ENCODE measurements at places on chromosomes 12 and 14.

DNA sequence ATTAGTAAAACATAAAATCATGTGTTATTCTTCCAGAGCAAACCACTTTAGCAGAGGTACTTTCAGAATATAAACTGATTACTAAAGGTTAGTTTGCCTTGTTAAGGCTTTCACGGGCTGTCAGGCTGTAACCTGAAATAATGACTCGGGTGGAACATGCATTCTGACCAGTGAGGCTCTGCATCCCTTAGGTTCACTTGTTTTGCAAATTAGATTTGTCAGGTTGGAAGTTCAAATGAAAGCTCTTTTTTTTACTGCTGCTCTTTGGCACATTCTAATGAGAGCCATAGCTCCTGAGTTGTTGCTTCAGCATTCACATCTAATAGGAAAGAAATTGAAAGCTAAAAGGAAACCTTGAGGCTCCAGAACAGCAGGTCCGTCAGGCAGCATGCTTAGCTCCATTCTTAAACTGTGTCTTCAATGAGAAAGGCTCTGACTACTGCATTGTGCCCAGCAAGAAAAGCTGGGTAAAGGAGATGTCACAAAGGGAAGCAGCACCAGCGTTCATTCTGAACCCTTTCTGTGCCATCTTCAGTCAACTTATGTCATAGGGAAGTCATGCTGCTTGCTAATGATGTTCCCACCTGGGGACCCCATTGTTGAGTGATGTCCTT lies 445.5 kb upstream of the FBXO33 start:
- H3K4me3 ChIP-seq: no peak overlapping the region
- no peaks in the 10 kb centered on the region for H3K27me3 ChIP-seq
- no peak for DNase-seq
- no peak overlapping the region for H3K27ac ChIP-seq
- H3K36me3 ChIP-seq: no peaks in the 10 kb centered on the region
- H3K4me1 ChIP-seq: no peaks in the 10 kb centered on the region

GRCh38 chr14:63996625-63997220 lies 143.9 kb downstream of the SYNE2 start:
- H3K36me3 ChIP-seq: no peaks in the 10 kb centered on the region
- H3K4me3 ChIP-seq: no peak overlapping the region
- no peak for DNase-seq
- no peak overlapping the region for H3K27ac ChIP-seq
- H3K27me3 ChIP-seq: no peaks in the 10 kb centered on the region
- H3K4me1 ChIP-seq: peaks cover 12% of the 10 kb centered on the region

- H3K27me3 ChIP-seq: peaks cover 22% of the 10 kb centered on the region
- DNase-seq: no peak
- no peaks in the 10 kb centered on the region for H3K4me1 ChIP-seq
- H3K27ac ChIP-seq: no peak overlapping the region
These were observed 232.4 kb downstream of the RGS6 start for GRCh38 chr14:72164420-72165228.

- no peaks in the 10 kb centered on the region for H3K27me3 ChIP-seq
- peak; percentile 47 for DNase-seq
- H3K4me1 ChIP-seq: peaks cover 56% of the 10 kb centered on the region
- peak overlapping the region; percentile 50 for H3K27ac ChIP-seq
- H3K36me3 ChIP-seq: no peaks in the 10 kb centered on the region
These were observed 845 bp upstream of the RARG start for GRCh38 chr12:53232646-53233461.

DNA sequence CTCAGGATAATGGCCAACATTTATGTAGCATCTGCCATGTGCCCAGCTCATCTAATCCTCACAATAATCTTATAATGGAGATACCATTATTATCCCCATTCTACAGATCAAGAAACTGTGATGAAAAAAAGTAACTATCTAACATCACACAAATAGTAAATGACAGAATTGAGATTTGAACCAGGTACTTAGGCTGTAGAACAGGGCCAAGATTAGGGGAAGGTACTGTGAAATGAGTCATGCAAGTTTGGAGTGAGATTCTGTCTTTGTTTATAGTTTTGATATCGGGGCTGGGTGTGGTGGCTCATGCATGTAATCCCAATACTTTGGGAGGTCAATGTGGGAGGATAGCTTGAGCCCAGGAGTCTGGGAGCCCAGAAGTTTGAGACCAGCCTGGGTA lies 1.3 kb upstream of the GNPTAB start:
- H3K27me3 ChIP-seq: no peaks in the 10 kb centered on the region
- peaks cover 40% of the 10 kb centered on the region for H3K4me1 ChIP-seq
- no peak overlapping the region for H3K27ac ChIP-seq
- DNase-seq: no peak

DNA sequence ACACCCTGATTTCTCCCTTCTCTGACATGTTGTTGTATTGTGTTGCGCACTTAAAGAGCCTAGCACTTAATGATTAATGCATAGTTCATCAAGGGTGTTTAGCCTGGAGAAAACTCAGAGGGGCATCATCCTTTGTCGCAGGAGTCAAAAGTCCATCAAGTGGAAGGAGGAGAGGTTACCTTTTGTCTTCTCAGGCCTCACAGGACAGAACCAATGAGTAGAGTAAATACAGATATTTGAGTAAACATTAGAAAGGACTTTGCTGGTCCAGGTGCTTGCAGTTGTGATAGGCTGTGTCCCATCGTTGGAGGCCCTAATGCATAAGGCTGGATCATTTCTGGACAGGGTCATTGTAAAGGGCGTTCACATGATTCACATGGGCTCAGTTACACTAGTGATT lies 430.9 kb downstream of the PCNX1 start:
- peaks cover 16% of the 10 kb centered on the region for H3K36me3 ChIP-seq
- H3K27ac ChIP-seq: no peak overlapping the region
- DNase-seq: no peak
- H3K4me3 ChIP-seq: no peak overlapping the region
- H3K4me1 ChIP-seq: peaks cover 21% of the 10 kb centered on the region
- H3K27me3 ChIP-seq: no peaks in the 10 kb centered on the region

GRCh38 chr12:116565963-116566362 lies 6.8 kb downstream of the MAP1LC3B2 start:
- H3K4me3 ChIP-seq: no peak overlapping the region
- no peak overlapping the region for H3K27ac ChIP-seq
- no peaks in the 10 kb centered on the region for H3K27me3 ChIP-seq
- H3K36me3 ChIP-seq: peaks cover 19% of the 10 kb centered on the region

GRCh38 chr12:11136075-11136474 lies 1.6 kb upstream of the TAS2R30 start:
- H3K4me3 ChIP-seq: no peak overlapping the region
- DNase-seq: no peak
- H3K36me3 ChIP-seq: peaks cover 4% of the 10 kb centered on the region
- H3K27me3 ChIP-seq: no peaks in the 10 kb centered on the region

DNA sequence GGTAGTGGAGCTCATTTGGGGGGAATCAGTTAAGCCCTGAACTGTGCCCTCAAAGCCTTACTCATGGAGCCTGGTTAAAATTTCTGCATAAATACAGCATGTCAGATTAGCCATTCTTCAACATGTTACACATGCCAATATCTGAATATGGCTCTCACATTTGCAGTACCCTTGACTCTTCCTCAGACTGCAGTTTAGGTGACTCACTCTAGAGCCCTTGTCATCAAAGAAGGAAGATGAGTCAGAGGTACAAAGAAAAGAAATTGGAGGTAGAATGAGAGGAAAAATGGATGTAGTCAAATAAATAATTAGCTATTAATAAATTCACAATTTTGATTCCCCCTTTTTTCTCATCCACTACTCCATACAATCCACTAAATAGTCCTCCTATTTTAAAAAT lies 23.6 kb upstream of the OR4K2 start:
- no peak for DNase-seq
- H3K27ac ChIP-seq: no peak overlapping the region
- H3K4me1 ChIP-seq: no peaks in the 10 kb centered on the region
- H3K36me3 ChIP-seq: no peaks in the 10 kb centered on the region
- no peaks in the 10 kb centered on the region for H3K27me3 ChIP-seq

DNA sequence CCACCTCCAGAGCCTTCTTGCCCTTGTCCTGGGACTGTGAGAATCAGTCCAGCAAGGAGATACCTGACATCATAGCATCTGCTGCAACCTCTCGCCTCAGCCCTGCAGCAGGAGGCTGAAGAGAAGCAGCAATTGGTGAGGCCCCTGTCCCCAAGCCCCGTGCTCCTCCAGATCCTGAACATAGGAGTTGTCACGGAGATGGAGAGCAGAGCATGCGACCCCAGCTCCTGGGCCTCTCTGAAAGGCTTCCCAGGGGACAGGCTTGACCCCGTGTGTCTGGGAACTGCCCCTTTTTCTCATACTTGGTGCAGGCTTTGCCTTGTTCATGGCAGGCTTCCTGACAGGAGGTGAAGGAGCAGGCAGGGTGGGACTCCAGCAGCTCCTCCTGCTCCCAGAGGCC lies 127.7 kb upstream of the PZP start:
- H3K4me1 ChIP-seq: peaks cover 7% of the 10 kb centered on the region
- H3K27ac ChIP-seq: no peak overlapping the region
- no peaks in the 10 kb centered on the region for H3K27me3 ChIP-seq
- H3K36me3 ChIP-seq: no peaks in the 10 kb centered on the region
- no peak overlapping the region for H3K4me3 ChIP-seq

- DNase-seq: no peak
- H3K27me3 ChIP-seq: no peaks in the 10 kb centered on the region
- H3K36me3 ChIP-seq: no peaks in the 10 kb centered on the region
- H3K27ac ChIP-seq: no peak overlapping the region
These were observed 57.3 kb downstream of the PLEKHG3 start for GRCh38 chr14:64761441-64762043.

- H3K27me3 ChIP-seq: no peaks in the 10 kb centered on the region
- no peak overlapping the region for H3K4me3 ChIP-seq
- H3K27ac ChIP-seq: no peak overlapping the region
- no peak for DNase-seq
- peaks cover 16% of the 10 kb centered on the region for H3K4me1 ChIP-seq
These were observed 52.4 kb downstream of the CCDC91 start for GRCh38 chr12:28242496-28243309.

DNA sequence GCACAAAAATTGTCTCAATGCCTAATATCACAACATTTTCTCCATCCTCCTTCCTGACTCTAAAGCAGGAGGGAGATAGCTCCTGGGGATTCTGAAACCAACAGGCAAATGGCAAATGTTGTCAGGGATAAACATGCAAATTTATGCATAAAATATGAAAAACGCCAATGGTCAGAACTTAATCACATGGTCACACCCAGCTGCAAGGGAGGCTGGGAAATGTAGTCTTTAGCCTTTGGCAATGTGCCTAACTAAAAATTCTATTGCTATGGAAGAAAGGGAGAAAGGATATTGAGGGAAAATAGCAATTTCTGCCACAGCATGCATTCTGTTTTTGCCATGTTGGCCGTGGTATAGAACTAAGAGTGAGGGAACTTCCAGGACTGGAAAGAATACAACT lies 11.7 kb upstream of the OASL start:
- H3K4me1 ChIP-seq: peaks cover 4% of the 10 kb centered on the region
- H3K4me3 ChIP-seq: no peak overlapping the region
- no peaks in the 10 kb centered on the region for H3K36me3 ChIP-seq

GRCh38 chr12:41485203-41485602 lies 297.1 kb downstream of the PDZRN4 start:
- no peak overlapping the region for H3K4me3 ChIP-seq
- no peak overlapping the region for H3K27ac ChIP-seq
- peaks cover 7% of the 10 kb centered on the region for H3K27me3 ChIP-seq
- H3K36me3 ChIP-seq: no peaks in the 10 kb centered on the region
- H3K4me1 ChIP-seq: no peaks in the 10 kb centered on the region
- DNase-seq: no peak

- no peak overlapping the region for H3K4me3 ChIP-seq
- no peak for DNase-seq
- H3K4me1 ChIP-seq: no peaks in the 10 kb centered on the region
These were observed 512.1 kb downstream of the AACS start for GRCh38 chr12:125577334-125577733.

DNA sequence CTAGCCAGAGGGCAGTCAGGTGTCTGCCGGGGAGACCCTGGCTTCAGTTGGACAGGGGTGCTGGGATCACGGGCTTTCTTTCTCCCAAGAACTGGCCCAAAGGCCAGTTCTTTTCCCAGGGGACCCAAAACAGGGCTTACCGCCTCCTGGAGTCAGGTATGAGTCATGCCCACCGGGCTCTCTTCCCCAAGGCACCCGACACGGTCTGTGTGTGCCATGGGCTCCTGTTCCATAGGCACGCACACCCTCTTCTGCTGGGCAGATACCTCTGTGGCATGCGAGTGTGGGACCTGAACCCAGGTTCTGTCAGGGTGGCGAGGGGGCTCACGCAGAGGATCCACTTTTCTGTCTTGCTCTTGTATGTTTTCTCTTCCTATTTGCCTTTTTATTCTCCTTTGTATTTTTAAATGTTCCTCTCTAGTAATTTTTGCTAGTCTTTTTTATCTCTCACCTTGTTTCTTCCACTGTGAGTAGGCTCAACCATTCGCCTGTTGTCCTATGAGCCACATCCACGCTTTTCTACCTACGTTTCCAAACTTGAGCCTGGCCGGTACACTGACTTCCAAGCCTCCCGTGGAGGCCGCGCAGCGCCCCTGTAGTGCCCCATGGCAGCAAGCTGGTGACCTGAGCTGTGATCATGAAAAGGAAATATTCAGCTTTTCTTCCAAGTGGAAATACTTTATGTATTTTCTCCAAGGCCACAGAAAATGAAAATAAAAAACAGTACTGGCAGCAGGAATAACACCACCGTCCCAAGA lies 362.2 kb downstream of the CACNA1C start:
- no peak overlapping the region for H3K27ac ChIP-seq
- H3K4me1 ChIP-seq: no peaks in the 10 kb centered on the region
- no peaks in the 10 kb centered on the region for H3K36me3 ChIP-seq
- no peaks in the 10 kb centered on the region for H3K27me3 ChIP-seq
- DNase-seq: no peak

GRCh38 chr12:27252934-27253333 lies 8.8 kb downstream of the STK38L start:
- H3K27me3 ChIP-seq: no peaks in the 10 kb centered on the region
- H3K27ac ChIP-seq: peak overlapping the region; percentile 0
- DNase-seq: no peak

- H3K27me3 ChIP-seq: peaks cover 7% of the 10 kb centered on the region
- H3K4me1 ChIP-seq: peaks cover 28% of the 10 kb centered on the region
- no peak overlapping the region for H3K4me3 ChIP-seq
- no peak overlapping the region for H3K27ac ChIP-seq
These were observed 224.4 kb upstream of the KRR1 start for GRCh38 chr12:75735853-75736252.

GRCh38 chr12:31007636-31008175 lies 66.0 kb upstream of the DDX11 start:
- no peak for DNase-seq
- H3K36me3 ChIP-seq: no peaks in the 10 kb centered on the region
- peaks cover 4% of the 10 kb centered on the region for H3K4me1 ChIP-seq
- H3K4me3 ChIP-seq: no peak overlapping the region
- no peak overlapping the region for H3K27ac ChIP-seq

Data from activated T-cell treated with anti-CD3 and anti-CD28 coated beads, Interleukin-2, amount 50 U/mL, for 72 hours (primary cell).